ENCODE measurements at places on chromosomes 7 and 10. TPM values are rescaled to one million over a fixed set of nuclear protein-coding genes. Genes with fewer than 3 reads are reported as not detected.

DNA sequence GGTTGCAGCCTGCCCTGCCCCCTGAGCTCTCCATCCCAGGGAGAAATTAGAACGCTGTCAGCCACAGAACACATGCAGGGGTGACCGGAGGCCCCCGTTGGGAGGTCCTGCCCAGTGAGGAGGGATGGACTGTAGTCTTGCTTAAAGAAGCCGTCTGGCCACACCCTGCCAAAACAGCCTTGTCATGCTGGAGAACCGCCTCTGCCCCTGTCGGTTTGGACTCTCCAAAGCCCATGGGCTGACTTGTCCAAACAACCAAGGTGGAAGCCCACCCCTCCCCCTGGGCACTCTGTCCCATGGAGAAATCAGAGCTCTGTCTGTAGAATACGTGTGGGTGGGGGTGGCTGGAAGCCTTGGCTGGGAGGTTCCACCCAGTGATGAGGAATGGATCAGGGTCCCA lies 12.7 kb upstream of the TBATA start:
- DNase-seq: no peak

DNA sequence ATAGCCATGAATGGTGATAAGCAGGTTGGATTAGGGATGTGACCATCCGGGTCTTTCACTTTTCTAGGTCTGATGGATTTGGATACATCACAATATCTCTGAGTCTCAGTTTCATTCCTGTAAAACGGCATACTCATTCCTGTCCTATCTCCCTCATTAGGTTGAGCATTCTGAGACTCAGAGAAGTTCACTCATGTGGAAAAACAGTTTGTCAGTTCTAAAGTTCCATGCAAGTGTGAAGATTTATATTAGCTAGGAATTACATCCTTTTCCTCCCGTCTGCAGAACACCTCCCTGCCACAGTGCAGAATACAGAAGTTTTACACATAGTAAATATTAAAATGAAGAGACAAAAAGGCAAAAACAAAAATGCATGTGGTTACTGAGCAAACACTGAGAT lies 94.2 kb upstream of the SLC25A13 start:
- no peak for DNase-seq

SLC35G1 gene
- total RNA-seq: 3.3 TPM

PRR15 gene
- total RNA-seq: not detected

All from CD4-positive, CD25-positive, alpha-beta regulatory T cell (primary cell).